ENCODE measurements at places on chromosomes 4 and X.

DNA sequence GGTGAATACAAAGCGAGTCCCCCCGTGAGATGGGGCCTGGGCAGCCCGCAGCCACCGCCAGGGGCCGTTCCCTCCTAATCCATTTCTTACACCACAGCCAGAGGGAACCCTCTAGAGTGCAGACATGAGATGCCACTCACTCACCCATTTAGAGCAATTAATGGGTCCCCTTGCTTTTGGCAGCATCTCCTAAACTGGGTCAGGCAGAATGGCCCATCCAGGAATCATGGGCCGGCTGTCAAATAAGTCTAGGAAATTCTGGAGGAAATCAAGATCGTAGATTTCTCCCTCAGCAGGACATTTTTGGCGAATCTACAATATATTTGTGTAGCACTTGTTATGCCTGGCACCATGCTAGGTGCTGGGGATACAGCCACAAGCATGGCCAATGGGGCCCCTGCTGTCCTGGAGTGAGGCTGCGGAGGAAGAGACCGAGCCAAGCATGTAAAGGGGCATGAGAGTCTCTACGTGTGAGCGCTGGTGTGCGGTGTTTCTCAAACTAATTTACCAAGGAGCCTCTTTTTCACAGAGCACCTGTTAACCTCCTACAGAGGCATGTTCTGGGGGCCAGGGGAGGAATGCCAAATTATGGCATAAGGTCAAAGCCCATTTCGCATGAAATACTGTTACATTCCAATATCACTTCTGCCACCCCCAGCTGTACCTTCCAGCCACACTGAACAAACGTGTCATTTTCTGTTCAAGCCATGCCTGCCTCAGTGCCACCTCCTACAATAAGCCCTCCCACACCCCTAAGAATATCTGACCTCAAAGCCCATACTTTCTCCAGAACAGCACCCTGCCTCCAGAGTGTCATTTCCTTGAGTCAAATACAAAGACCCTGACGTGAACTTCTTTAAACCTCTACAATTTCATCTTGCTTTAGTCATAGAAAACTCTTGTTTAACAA, 28.1 kb upstream of the JAKMIP1 start:
- DNase-seq = no peak

- peak; percentile 80 for DNase-seq
These were observed 863 bp upstream of the RAB33A start for GRCh38 chrX:130170752-130171445.

DNA sequence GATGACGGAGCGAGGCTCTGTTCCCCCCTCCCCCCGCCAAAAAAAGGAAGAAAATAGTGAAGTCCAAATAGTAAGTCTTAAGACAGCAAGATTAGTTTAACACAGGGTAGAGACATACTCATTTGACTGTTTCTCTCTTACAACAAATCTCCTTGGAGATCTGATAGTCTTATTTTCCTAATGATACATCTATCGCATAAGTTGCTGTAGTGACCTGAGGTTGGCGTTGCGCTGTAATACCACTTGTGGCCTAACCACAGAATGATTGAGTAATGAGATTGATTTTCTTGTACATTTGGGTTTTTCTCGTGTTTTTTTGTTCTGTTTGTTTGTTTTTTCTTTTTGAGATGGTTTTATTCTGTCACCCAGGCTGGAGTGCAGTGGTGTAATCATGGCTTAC, 27.2 kb downstream of the OCIAD1 start:
- DNase-seq = no peak

DNA sequence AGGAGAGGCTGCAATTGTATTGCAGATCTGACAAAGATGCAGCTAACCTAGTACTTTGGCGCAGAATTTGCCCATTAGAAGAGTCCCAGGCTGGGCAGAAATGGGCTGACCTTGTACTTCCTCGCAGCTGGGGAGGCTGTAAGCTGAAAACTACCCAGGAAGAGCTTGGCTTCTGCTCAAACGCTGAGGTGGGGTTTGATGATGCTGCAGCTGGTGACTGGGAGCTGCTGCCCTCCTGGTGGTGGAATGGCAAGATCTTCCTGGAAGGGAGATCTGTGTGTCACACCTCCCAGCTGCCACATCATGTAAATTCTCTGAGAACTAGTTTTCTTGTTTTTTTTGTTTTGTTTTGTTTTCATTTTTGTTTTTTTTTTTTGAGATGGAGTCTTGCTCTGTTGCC, 17.4 kb downstream of the CCNG2 start:
- DNase-seq = no peak

- no peak for DNase-seq
These were observed 53.1 kb downstream of the CHRNA9 start for GRCh38 chr4:40388239-40388638.

GRCh38 chr4:174873931-174874330, 44.2 kb upstream of the ADAM29 start:
- DNase-seq = peak; percentile 26

DNA sequence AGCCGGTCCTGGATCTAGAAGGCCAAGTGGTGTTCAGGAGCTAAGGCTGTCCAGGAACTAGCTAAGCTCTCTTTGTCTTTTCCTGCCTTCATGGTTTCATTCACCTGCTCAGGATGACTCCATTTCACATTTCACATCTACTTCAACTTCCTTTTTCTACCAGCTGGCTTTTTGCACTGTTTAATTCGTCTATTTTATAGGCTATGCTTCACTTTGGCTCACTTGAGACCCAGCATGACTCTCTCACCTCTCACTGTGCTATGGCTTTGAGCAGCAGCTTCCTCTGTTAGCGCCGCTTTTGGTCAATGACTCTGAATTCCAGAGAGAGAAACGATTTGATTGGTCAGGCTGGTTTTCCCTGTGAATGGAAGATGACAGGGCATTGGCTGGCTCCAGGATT, 213.5 kb upstream of the CLNK start:
- DNase-seq = no peak

DNA sequence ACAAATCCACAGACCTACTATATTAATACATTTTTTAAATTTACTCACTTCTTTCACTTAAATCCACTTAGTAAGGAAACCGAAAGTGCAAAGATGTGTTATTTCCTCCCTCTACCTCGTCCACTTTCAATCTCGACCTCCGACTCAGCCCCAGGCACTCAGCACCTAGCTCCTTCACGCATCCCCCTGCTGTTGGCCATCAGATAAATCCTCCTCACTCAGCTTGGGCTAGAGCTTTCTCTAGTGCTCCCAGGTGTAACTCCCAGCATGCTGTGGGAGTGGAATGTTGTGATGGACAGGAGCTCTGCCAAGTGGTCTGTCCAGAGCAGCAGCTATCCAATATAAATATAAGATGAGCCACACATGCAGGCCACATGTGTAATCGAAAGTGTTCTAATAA, 26.7 kb upstream of the TEC start:
- no peak for DNase-seq

DNA sequence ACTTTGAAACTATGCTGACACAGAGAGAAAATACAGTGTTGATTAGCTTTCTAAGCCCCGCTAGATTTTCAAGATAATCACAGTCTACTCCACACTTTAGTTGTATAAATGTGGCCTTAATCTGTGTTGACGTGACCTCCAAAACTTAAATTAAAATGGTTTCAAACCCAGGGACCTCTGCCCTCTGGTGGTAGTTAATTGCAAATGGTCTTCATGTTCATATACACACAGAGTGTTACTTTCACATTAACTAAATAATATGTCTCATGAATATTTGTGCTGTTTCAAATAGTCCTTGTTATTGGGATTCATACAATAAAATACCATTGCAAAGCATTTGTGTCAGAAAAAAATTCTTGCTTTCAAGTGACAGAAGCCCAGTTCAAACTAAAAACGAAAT, 64.3 kb downstream of the TASL start:
- no peak for DNase-seq

GRCh38 chr4:85672116-85672515, 197.2 kb downstream of the ARHGAP24 start:
- no peak for DNase-seq

GRCh38 chr4:24557026-24558025, 27.0 kb downstream of the DHX15 start:
- DNase-seq = no peak

DNA sequence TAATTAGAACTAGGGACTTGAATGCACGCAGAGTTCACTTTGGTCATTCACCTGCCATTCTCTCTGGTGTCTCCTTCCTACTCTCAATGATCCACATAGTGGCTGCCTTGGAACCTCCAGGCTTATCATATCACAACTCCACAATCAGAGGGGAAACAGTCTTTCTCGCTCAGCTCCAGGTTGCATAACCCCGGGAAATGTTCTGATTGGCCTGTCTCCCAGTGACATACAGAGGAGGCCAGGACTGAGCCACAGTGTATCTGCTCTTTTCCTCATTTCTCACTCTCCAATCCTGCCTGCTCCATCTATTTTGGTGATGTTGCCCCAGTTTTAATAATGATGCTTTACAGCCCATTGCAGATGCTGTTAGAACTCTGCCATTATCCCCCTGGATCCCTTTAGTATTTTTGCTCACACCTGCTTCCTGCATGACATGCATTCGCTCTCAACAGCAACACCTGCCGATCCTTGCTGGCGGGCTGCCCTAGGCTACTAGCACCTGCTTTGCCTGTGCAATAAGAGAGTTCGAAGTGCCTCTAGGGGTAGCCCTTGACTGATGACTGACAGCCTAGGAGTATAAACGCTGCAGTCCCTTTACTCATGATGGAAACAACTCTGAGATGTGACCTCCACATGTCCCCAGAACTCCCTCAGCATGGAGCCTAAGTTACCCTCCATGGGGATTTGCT, 211.3 kb upstream of the RPS6KA3 start:
- peak; percentile 73 for DNase-seq

GRCh38 chr4:153206534-153206933, 2.3 kb downstream of the TRIM2 start:
- no peak for DNase-seq

GRCh38 chr4:5824635-5825034, 68.3 kb downstream of the CRMP1 start:
- no peak for DNase-seq

- DNase-seq = no peak
These were observed 117.8 kb upstream of the DKK2 start for GRCh38 chr4:107153956-107154355.

DNA sequence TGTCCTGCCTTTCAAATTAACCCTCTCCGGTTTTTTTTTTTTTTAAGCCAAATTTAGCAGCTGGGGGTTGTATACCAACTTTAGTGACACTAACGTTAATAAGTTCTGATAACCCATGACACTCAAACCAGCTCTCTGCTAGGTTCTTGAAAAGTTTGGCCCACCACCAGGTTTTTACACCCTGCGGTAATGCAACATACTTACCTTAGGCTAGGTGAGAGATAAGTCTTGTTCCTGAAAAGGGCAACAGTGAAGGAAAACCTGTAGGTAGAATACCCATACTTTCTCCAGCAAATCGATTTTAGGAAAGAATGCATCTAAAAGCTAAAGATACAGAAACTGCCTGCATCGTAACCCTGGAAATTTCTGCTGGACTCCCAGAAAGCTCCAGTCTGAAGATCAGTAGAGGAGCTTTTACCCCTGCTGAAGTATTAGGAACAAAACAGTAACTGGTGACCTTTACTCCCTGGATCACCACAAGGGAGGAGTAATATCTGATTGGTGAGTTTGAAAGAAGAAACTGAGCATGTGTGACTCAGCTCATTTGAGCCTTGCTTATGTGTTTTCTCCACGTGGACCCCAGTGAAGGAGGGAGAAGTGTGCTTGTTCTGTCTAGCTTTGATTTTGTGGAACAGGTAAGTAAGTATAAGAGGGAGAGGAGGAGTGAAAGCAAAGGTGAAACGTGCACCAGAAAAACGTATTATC, 34.4 kb upstream of the COX18 start:
- no peak for DNase-seq

- no peak for DNase-seq
These were observed 303.0 kb upstream of the PRPS2 start for GRCh38 chrX:12488220-12488619.

- no peak for DNase-seq
These were observed 1030.9 kb downstream of the FSTL5 start for GRCh38 chr4:161132715-161133425.

DNA sequence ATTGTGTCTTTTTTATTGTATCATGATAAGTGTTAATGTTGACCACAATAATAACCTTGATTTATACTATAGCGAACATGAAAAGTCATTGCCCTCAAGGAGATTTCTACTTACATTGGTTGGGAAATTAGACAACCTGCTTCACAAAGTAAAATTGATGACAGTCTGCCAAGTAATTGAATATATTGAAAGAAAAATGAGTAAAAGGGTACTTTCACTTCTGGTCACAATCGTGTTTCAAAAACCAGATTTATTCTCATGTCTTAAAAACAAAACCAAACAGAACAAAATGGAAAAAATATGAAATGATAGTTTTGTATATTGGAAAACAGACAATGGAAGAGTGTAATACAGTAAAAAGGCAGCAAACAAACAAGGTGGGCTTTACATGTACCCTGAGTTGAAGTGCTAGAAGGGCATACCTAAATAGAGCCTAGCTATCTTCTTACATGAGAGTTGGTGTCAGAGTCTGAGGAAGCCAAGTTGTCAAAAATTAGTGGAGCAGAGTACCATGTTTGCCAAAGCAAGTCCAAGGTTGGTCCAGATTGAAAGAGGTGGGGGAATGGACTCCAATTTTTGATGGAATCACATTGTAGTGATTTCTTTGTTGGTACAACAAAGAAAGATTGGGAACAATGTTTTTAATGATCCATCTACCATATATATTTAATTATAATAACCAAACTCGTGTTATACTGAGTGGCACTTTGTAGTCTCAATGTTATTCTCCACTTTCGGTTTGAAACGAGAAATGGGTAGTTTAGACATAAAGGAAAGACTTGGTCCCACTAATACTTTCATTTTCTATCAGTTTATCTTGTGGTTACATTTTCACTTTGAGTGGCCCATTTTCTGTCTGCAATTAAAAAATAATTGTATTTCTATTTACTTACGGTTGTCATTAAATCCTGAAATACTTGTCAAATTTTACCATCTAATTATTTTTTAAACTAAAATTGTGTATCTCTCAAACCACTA, 775.6 kb downstream of the STIM2 start:
- no peak for DNase-seq

DNA sequence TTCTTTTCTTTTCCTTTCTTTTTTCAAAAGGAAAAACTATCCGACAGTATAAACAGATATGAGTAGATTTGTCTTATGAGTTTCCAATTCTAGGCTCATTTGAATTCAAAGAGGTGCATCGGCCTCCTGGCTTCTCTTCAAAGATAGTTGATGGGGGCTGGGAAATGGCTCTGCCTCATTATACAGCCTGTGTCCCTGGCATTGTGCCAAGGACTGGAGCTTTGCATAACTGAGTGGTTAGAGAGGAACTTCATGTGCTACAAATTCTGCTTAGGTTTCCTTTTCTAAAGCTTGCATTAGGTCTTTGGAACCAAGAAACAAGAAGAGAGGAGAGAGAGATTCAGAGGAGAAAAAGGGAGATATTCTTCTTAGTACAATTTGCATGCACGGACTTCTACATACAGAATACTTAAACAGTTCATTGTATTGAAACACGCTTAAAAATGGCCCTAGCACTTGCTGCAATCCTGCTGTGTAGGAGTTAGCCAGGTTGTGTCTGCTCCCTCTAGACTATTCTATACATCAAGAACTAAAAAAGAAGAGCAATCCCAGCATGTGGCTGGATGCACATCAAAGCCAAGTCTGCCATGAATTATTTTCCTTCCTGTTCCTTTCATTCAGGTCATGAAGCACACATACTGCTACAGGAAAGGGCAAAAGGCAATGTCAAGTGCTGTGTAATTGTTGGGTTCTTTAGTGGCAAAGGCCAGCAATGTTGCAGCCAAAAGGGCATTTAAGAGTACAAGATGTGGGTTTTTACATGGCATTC, 70.9 kb downstream of the INTS12 start:
- peak; percentile 37 for DNase-seq

GRCh38 chrX:54808109-54808604, 612 bp downstream of the MAGED2 start:
- DNase-seq = peak; percentile 79

GRCh38 chr4:171812665-171813525, at the start of gene GALNTL6:
GALNTL6 (plus strand) TSS chr4:171813404.
- DNase-seq = no peak
